ENCODE measurements at places on chromosomes 12 and 14.

GRCh38 chr12:109580684-109581333 lies 7.2 kb downstream of the MVK start:
- no peak for DNase-seq

- no peak for DNase-seq
These were observed 231.8 kb upstream of the CRY1 start for GRCh38 chr12:107325075-107325608.

DNA sequence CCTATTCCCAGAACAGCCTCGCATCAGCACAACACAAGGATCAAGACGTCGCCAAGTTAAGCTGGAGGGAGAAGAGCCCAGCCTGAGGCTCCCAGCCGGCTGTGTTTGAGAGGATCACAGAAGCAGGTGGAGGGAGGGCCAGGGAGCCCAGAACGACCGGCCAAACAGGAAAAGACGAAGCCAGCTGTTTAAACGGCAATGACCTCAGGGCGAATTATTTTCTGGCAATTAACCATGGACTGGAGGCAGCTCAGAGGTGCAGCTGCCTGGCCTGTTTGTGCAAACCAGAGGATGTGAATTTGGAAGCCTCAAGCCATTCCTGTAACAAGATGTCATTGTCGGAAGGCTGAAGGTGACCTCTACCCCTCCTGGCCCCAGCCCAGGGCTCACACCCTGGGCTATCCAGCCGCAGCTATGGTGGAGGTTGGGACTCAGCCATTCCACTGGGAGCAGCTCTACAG lies 175.8 kb upstream of the PRMT8 start:
- peak; percentile 44 for DNase-seq

DNA sequence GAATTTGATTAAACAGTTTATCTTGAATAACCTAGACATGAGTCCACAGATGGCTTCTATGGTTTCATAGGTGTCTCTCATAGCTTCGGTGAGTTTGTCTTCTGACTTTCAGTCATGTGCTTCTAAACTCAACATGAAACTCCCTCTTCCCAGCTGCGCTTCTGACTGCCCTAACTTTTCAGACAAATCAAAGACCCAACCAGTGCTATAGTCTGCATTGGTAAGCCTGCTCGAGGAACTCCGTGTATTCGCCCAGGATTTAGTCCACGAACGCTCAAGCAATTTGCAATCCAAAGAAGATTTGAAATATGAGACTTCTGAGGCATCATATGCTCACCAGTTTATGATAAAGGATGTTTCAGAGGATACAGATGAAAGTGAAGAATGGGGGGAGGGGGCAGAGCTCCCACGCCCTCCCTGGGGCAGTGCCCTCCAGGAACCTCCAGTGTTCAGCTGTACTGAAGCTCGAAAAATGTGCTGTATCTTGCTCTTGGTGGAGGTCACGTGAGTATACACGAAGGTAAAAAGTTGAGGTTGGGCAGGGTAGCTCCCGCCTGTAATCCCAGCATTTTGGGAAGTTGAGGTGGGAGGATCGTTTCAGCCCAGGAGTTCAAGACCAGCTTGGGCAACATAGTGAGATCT lies 5.2 kb upstream of the RILPL2 start:
- no peak for DNase-seq

DNA sequence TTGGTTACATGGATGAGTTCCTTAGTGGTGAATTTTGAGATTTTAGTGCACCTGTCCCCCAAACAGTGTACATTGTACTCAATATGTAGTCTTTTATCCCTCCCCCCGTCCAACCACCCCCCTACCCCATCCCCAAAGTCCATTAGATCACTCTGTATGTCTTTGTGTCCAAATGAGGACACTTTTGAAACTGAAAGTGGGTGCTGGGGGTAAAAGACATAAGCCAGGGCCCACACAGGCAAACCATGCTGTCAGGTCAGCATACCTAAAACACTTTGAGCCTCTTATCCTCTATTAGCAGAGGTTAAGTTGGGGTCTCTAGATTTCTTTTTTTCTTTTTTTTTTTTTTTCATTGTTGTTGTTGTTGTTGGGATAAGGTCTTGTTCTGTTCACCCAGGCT lies 31.3 kb upstream of the KICS2 start:
- DNase-seq = no peak

GRCh38 chr14:31388687-31389413 lies 31.5 kb downstream of the HEATR5A start:
- no peak for DNase-seq

GRCh38 chr12:89840162-89840922 lies 131.7 kb upstream of the ATP2B1 start:
- DNase-seq = peak; percentile 10

GRCh38 chr14:75279153-75279762 lies 630 bp downstream of the FOS start:
- DNase-seq = peak; percentile 53

- no peak for DNase-seq
These were observed 415.1 kb downstream of the TMEM121 start for GRCh38 chr14:105941226-105942166.

DNA sequence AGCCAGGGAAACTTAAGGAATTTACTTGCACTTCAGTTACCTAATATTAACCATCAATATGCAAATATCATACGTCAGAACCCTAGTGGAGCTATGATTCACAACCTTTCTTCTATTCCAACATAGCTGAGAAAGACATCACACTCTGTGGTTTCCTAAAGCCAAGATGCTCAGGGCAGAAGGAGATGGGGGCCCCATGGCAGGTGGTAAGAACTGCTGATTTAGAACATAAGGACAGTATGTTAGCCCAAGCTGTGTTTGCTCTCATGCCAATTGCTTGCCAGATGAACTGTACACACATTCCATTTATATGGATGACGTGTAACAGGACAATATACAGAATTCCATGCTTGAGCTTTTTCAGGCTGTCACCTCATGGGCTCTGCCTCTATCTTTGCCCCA lies 34.6 kb downstream of the HECTD4 start:
- peak; percentile 27 for DNase-seq

- no peak for DNase-seq
These were observed 739 bp upstream of the PAX9 start for GRCh38 chr14:36660736-36661505.

GRCh38 chr12:21444193-21445146 lies 7.0 kb downstream of the PYROXD1 start:
- DNase-seq = no peak

DNA sequence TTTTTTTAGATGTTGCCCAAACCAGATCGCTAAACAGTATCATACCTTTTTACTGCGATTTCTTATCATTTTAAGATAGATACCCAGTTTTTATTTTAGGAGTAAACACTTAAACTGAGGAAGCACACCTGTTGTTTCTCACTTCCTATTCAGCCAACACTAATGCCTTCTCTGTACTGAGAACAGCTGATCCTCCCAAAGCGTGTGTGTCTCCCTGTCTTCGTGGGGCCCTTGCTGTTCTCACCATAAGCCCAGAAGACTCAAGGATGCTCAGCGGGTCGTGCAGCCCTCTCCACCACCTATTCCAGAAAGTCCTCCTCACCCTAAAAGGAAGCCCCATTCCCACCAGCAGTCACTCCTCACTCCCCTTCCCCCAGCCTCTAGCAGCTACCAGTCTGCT lies 14.8 kb downstream of the PPP2R5C start:
- DNase-seq = no peak

GRCh38 chr12:132354982-132355680 lies 25.7 kb upstream of the GALNT9 start:
- DNase-seq = no peak

DNA sequence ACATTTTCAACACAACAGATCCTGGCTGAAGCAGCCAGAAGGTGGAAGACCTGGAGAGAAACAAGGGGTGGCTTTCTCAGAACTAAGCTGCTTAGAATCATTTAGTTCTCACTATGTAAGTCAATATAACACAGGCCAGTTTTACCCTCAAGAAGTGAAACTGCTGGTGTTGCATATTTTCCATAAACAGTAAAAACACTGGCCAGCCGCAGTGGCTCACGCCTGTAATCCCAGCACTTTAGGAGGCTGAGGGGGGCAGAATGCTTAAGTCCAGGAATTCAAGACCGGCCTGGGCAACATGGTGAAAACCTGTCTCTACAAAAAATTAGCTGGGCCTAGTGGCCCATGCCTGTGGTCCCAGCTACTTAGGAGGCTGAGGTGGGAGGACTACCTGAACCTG lies 11.6 kb downstream of the STX2 start:
- no peak for DNase-seq

DNA sequence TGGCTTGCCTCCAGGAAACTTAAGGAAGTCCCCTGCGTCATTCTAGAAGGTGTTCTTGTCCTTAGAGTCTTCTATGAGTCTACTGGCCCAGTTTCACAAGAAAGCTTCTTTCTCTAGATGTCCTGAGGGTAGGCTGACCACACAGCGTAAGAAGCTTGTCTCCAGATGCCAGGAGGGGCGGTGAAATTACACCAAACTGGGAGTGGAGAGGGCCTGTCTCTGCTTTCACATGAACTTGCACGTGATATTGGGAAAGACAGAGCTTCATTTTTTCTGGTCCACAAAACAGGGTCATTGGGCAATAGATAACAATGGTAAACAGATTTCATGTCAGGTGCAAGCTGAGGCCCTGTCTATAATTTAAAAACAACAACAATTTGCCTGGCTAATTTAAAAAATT lies 85.7 kb upstream of the TBX3 start:
- no peak for DNase-seq

- DNase-seq = no peak
These were observed 597 bp upstream of the DYNC1H1 start for GRCh38 chr14:101963656-101964296.

GRCh38 chr12:69509308-69509736 lies 39.1 kb downstream of the FRS2 start:
- peak; percentile 59 for DNase-seq

DNA sequence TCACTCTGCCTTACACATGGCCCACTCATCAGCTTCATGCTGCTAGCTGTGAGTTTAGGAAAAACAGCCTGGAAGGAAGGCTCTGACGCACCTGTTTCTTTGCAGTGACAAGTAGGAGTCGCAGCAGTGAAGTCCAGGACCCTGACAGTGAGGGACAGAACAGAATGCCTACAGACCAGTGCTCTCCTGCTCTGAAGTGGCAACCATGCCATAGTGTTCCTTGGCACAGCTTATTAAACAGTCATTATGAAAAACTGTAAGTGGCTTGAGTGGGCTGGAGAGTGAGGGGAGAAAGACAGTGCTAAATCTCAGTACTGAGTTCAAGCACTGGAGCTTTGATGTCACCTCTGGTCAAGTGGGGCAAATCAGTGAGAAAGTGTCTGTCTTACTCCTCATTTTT lies 61.7 kb downstream of the MYRFL start:
- no peak for DNase-seq

GRCh38 chr12:4012977-4013968 lies 140.1 kb upstream of the PARP11 start:
- no peak for DNase-seq

DNA sequence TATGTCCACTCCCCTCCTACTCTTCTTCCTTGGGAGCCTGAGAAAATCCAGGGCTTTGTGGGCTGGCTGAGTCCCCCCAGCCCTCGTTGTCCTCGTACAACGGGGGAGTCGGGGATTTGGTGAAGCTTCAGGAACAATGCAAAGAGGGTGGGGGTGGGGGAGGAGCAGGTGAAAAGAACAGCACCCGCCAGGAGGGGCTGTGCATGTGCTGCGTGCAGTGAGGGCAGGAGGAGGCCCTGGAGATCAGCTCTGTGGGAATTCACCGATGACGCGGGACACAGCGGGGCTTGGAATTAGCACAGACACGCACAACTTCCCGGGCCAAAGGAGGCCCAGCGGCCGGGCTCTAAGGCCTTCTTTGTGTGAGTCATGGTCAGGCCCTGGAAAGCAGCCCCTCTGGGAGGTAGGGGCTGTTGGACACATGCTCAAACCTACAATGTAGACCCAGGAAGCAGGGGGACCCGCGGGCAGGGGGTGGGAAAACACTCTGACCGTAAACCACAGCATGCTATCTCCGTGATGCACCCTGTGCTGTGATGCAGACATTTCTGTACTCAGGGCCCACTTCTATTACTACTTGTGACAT lies 32.8 kb downstream of the RBM19 start:
- DNase-seq = no peak

DNA sequence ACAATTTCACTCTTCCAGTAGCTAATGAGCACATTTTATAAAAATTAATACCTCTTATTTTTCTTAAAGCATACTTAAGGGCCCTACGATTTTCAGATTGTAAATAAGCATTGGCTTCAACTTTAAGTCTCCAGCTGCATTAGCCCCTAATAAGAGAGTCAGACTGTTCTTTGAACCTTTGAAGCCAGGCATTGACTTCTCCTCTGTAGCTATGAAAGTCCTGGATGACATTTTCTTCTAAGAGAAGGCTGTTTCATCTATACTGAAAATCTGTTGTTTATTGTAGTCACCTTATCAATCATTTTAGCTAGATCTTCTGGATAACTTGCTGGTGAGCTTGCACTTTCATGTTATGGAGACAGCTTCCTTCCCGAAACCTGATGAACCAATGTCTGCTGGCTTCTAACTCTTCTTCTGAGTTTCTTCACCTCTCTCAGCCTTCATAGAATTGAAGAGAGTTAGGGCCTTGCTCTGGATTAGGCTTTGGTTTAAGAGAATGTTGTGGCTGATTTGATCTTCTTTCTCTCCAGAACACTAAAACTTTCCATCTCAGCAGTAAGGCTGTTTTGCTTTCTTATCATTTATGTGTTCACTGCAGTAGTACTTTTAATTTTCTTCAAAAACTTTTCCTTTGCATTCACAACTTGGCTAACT lies 377.1 kb upstream of the RGS6 start:
- DNase-seq = no peak

DNA sequence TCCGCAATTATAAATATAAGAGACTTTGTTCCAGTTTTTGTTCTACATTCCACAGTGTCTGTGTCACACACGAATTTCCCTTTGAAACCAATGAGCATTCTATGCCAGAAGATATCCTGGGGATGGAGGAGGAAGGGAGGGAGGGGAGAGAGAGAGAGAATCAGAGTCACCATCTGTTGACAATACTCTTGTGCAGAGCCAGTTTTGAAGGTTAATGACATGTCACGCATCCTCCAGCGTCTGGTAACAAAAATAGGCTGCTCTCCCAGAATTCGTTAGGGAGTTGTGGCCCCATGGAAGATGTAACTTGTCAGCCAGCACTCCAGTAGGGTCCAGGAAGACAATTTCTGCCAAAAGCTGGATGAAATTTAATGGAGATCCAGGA lies 213.5 kb upstream of the KRR1 start:
- peak; percentile 59 for DNase-seq

Data from GM03348 (cell line).